ENCODE measurements at places on chromosomes 12 and 14.

GRCh38 chr12:93518725-93519124 lies 51.4 kb downstream of the MRPL42 start:
- DNase-seq: no peak

GRCh38 chr12:131682510-131682895 lies 28.4 kb upstream of the SFSWAP start:
- DNase-seq: no peak

DNA sequence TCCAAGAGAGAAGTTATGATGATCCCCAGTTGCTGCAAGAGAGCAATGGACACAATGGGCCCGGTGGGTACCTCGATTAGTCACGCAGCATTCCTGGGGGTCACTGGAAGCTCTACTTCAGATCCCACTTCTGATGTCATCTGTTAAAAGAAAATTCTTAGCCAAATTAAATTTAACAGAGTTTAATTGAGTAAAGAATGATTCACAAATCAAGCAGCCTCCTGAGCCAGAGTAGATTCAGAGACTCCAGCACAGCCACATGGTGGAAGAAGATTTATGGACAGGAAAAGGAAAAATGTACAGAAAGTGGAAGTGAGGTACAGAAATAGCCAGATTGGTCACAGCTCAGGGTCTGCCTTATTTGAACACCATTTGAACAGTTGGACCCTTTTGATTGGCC lies 107.5 kb downstream of the SPTSSA start:
- no peak for DNase-seq

DNA sequence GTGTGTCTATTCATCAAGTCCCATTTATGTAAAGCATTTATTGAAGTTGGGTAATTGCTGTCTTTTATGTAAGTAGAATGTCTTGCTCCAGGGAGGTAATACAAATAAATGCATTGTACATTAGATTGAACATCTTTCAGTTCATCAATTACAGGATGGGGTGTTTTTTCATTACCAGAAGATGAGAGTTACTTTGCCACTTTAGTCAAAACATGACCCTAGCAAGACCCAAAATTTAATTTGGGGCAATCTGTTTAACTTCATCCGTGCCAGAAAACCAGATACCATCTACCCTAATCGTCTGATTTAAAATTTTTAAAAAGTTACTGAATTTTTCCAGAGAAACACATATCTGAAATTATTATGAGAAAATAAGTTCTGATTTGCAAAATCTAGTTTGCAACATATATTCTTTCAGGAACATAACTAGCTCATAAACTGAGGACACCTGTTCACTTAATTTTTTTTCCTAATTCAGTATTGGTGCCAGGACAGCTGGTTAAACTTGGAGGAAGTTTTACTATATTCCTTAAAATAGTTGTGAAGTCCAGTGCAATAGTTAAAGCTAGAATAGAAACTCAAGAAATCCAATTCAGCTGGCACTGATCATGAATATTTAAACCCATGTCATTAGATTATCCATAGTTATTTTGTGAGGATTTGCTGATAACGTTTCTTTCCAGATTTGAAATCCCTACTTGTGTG lies 114.5 kb downstream of the SRGAP1 start:
- DNase-seq: no peak

DNA sequence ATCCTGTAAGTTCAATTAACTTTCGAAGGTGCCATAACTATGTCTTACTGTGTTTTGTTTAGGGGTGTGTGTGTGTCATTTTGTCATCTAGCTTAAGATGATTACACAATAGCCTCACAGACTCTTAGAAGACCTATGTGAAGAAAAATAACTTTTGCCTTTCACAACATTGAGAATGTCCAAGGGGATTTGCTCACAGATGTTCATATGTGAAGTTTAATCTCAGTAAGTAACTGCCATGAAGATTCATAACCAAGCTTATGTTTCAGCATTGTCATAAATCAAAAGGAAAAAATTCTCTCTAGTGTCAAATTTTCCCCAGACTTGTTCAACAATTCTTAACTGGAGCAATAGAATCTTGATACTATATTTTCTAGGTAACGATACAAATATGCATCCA lies 226.1 kb upstream of the PRKD1 start:
- no peak for DNase-seq
